ENCODE measurements at places on chromosomes 2 and 18. TPM values are rescaled to one million over a fixed set of nuclear protein-coding genes. Genes with fewer than 3 reads are reported as not detected.

Gene AFG3L2
- 74.1 TPM for total RNA-seq

Gene IL36RN
- not detected for total RNA-seq

Gene AQP4
- total RNA-seq: not detected

Gene RAX
- not detected for total RNA-seq

DNA sequence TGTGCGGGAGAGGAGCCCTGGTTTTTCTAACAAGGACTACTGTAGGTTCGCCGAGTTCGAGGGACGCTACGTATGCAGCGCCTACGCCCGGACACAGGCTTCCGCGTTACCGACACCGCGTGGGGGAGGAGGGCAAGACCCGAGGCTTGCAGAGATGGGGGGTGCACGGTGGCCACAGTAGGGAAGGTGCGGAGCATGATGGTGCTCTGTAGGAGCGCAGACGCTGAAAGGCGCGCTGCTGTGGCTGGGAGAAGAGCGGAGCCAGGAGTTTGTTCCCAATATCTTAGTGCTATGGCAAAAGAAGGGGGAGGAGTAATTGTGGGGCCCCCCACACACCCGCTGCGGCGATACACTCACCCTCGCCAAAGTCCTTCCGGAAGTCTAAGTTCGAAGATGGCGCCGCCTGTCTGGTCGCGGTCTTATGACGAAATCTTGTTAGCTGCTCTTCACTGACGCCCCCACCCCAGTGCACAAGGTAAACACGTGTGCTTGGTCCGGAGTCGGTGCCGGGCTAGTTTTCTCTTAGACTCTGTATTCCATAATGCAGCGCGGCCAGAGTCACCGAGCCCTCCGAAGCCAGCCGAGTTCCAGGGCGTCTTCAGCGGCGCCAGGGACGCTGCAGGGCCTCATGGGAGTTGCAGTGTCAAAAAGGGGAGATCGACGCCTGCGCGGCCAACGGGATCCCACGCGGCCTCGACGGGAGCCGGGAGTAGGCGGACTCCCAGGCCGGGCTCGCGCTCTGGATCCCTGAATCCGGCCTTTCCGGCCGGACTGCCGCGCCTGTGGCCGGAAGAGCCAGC is at the start of gene GTF3C2:
TSS of gene GTF3C2 (minus strand) at position 383 of the 800 bp plus-strand sequence. CDS start 13,210 bp downstream, outside the sequence.
- DNase-seq: peak; percentile 94

DNA sequence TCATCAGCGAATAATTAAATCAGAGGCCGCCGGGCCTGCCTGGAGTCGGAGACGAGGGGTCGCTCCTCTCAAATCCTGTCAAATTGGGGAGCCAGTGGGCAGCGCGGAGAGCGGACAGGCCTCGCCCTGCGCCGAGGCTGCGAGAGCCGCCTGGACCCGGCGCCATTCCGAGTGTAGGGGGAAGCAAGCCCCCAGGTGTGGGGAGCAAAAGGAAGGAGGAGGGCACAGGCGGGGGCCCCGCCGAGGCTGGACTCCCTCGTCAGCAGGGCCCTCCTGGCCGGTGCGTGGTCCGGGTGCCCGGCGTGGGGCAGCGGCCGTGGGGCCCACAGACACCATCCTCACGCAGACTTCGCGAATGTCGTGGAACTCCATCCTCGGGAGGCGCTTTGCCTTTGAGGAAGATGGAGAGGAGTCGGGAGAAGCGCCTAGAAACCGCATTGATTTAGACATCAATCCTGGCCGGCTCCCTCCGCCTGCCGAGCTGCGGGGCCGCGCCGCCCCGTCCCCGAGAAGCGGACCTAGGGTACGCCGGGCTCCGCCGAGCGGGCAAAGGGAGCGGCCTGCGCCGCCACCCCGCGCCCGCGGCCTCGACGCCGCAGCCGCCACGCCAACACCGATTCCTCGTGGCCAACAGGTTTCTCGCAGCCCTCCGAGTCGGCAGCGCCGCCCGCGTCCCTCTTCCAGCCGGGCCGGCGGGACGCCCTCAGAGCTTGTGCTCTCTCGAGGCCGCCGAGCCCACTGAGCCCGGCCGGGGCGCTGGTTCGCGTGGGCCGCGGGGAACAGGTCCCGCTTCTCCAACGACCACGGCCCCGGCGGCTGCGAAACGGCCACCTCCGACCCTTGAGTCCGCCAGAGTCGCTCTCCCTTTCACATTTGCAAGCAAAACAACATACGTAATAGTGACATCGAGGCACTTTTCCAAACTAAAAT is 6.7 kb upstream of the ONECUT2 start:
- DNase-seq: no peak

Gene ST8SIA5
- total RNA-seq: 1.0 TPM

Gene ALMS1
- total RNA-seq: 29.0 TPM

- DNase-seq: no peak
Measured at GRCh38 chr2:96881349-96882195, 11.7 kb upstream of the SEMA4C start.

DNA sequence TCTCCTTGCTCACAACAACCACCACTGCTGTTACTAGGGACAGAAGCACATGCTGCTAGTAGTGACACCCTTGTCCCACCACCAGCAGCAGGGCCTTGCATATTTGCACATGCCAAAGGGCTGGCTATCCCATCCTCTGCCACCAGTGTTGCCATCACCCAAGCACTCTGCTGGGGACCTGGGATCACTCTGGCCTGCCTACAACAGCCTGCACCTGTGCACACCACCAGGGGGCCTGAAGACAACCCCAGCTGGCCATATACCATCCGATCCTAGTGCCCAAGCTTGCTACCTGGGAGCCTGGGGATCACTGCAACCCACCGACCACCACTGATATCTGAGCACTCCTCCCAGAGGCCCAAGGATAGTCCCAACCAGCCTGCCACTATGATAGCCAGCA is 99.9 kb upstream of the FANCL start:
- DNase-seq: no peak

DNA sequence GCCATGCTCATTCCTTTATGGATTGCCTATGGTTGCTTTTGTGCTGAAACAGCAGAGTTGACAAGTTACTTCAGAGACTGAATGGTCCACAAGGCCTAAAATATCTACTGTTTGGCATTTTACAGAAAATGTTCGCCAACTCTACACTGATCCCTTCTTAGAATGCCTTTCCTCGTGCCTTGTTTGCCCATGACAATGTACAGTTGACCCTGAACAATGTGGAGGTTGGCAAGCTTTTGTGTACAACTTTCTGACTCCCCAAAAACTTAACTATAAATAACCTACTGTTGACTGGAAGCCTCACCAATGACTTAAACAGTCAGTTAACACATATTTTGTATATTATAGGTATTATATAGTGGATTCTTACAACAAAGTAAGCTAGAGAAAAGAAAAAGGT is 361.4 kb downstream of the EPHA4 start:
- no peak for DNase-seq

DNA sequence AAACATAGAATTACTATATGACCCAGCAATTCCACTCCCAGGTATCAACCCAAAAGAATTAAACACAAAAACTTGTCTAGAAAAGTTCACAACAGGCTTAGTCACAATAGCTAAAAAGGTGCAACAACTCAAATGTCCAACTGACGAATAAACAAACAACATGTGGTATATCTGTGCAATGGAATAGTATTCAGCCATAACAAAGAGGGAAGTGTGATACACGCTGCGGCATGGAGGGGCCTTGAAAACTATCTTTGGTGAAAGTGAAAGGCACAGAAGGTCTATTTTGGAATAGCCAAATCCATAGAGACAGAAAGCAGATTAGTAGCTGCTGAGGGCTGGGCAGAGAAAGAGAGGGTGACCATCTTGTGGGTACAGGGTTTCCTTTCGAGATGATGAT is 72.1 kb downstream of the DDX1 start:
- DNase-seq: no peak

GRCh38 chr2:62423883-62424458 is 82.0 kb downstream of the TMEM17 start:
- DNase-seq: no peak

GRCh38 chr2:105989070-105989469 is 205.0 kb downstream of the UXS1 start:
- DNase-seq: no peak

GRCh38 chr18:65704046-65704445 is 46.8 kb upstream of the CDH7 start:
- DNase-seq: no peak

DNA sequence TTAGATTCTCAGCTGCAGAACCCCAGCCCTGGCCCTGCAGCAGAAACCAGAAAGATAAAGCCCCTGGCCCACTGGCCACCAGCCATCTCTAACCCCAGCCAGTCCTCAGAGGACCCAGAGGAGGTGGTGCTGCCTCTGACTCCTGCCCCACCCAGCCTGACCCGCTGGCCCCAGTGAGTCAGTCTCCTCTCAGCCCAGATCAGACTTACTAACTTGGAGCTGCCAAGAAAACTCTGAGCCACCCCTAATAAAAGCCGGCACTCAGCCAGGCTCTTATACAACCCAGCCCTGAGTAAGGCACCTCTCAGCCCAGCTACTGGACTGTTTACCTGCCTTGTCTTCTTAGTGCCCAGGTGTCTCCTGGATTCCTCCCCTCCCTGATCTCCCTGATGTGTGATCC is 2.0 kb downstream of the SLC14A2 start:
- DNase-seq: no peak

DNA sequence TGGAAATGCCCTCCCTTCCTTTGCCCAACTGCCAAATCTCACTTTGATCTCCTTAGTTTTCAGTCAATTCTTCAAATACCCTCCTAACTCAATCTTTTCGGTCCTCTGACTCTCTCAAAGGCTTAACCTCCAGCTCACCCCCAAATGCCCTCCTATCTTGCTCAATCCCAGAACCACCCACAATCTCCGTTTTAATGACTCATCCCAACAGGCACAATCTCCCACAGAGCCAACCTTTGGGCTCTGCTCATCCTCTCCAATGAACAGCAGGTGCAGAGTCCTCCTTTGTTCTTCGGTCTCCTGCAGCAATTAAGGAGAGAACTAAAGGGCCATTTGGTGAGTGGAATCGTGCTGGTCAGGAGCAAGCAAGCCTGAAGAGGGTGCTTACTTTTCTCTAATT is 366.1 kb upstream of the CRIM1 start:
- DNase-seq: no peak

- no peak for DNase-seq
Measured at GRCh38 chr2:236818281-236819045, 248.8 kb downstream of the ACKR3 start.

Gene IRS1
- total RNA-seq: 0.39 TPM

GRCh38 chr2:42755191-42755880 is 8.6 kb downstream of the OXER1 start:
- no peak for DNase-seq

Gene FKBP7
- total RNA-seq: 2.1 TPM

DNA sequence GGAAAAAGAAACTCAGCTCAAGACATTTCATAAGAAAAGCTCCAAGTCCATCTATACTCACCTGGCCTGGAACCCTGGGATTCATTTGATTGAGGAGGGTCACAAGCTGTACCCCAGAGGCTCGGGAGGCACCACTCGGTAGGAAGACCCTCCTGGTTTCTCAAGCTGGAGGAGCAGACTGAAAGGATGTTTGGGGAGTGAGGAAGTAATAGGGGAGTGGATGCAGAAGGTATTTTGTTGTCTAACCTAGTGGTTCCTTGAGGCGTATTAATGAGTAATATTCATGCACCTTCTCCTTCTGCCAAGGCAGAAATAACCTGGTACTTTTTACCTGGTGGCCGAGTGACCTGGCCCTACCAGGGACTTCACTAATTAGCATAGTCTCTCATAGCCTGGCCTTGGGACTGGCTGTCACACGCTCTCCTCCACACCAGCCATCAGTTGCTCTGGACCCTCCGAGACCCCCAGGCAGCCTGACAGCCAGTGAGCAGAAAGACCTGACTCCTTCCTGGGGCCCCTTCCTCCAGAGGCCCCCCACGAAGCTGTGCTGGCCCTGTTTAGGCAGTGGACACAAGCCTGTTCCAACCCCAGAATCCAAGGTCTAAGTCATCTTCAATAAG is 161.4 kb downstream of the BCL2 start:
- no peak for DNase-seq

DNA sequence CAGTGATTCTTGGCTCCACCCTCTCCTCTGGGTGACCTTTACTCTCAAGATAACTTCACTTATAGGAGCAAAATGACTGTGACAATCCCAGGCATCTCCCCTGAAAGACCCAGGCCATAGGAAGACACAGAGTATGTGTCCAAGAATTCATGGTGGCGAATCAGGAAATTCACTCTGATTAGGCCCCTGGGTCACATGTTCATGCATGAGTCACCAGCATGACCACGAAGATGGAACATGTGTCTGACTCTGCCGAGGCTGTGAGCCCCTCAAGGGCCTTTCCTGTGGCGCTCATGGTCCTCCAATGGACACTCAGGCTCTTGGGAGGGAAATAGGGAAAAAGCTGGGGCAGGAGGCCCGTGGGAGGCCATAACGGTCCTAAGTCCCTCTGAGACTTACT is 74.0 kb upstream of the TEX51 start:
- no peak for DNase-seq

GRCh38 chr18:54229421-54230059 is 5.1 kb upstream of the MBD2 start:
- DNase-seq: no peak

- DNase-seq: no peak
Measured at GRCh38 chr18:2797951-2798350, 48.9 kb upstream of the EMILIN2 start.

Gene TCF23
- total RNA-seq: not detected

Gene ITPRIPL1
- total RNA-seq: 62.2 TPM

Gene GRB14
- not detected for total RNA-seq

DNA sequence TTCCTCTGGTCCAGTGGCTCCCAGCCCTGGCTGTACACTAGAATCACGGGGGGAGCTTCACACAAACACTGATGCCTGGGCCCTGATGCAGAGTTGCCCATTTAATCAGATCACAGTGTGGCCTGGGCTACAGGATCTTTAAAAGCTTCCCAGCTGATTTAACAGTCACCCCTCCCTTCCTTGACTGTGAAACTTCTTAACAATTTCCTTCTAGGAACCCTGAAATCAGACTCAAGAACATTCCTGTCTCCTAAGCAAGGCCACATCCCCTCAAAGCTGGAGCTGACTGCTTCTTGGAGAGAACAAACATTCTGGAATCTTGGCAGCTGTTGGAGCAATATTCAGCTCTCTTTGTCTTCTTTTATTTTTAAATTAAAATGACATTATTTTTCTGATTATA is 88.7 kb downstream of the ADD2 start:
- DNase-seq: no peak

- DNase-seq: no peak
Measured at GRCh38 chr2:187207126-187207525, 240.9 kb downstream of the CALCRL start.

- no peak for DNase-seq
Measured at GRCh38 chr2:188865681-188866080, 108.5 kb upstream of the COL3A1 start.

GRCh38 chr2:4673025-4673489 is 969.7 kb downstream of the DCDC2C start:
- no peak for DNase-seq

Gene PTPRN
- total RNA-seq: not detected

Gene GDF7
- total RNA-seq: not detected

DNA sequence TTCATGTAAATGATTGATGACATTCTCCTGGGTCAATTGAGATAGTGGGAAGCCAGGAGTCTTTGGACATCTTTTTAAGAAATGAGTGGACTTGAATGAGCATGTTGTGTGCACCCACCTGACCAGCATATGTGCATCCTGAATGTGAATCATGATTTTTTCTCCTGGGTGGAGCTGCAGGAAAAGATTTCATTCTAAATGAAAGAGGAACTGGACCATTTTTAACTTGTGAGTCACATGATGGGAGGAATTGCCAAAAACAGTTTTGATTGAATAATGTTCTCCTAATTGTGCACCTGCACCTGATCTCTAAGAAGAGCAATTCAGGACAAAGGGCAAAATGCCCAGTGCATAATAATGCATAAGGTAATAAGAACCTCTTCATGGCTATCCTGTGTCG is 32.3 kb downstream of the COPS8 start:
- no peak for DNase-seq

Gene TACR1
- total RNA-seq: not detected

GRCh38 chr2:161613161-161613560 is 11.1 kb upstream of the SLC4A10 start:
- no peak for DNase-seq

- DNase-seq: no peak
Measured at GRCh38 chr2:7986431-7986830, 695.4 kb upstream of the ID2 start.
